ENCODE measurements at places on chromosomes 3 and 15.

DNA sequence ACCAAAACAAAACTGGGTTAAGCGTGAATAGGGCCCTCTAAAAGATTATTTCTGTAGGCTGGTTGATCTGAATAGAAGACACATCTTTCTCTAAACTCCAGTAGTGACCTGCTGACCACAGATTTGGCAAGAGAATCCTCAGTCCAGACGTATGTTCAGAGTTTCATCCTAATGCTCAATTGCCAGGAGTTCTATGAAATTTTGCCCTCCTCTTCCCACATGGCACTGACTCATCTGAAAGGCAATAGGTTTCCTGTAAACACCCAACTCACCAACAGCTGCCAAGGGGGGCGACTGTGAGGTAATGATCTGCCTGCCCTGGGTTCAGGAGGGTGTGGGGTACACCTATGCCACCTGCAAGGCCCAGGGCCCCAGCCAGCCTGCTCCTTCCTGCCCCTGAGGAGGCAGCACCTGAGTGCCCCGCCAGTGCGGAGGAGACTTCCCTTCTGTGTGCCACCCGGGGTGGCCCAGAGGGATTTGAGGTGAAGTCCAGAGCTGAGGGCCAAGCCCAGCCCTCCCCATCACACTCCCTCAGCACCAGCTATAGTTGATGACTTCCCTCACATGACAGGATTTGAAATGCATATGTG, 8.4 kb upstream of the PLA2G4D start:
- no peak for DNase-seq

GRCh38 chr3:193701953-193702635, 109.1 kb downstream of the OPA1 start:
- DNase-seq = no peak

GRCh38 chr15:74869726-74870407, 3.3 kb downstream of the SCAMP2 start:
- no peak for DNase-seq

DNA sequence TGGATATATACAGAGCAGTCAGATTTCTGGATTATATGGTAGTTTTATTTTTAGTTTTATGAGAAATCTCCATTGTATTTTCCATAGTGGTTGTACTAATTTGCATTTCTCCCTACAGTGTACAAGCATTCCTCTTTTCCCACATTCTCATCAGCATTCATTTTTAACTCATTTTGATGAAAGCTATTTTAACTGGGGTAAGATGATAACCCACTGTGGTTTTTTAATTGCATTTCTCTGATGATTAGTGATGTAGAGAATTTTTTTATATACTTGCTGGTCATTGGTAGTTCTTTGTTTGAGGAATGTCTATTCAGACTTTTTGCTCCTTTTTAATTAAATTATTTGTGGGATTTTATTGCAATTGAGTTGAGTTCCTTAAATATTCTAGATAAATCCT, 903.6 kb downstream of the DIPK2A start:
- no peak for DNase-seq

GRCh38 chr3:180059356-180059755, 22.6 kb upstream of the PEX5L start:
- no peak for DNase-seq

DNA sequence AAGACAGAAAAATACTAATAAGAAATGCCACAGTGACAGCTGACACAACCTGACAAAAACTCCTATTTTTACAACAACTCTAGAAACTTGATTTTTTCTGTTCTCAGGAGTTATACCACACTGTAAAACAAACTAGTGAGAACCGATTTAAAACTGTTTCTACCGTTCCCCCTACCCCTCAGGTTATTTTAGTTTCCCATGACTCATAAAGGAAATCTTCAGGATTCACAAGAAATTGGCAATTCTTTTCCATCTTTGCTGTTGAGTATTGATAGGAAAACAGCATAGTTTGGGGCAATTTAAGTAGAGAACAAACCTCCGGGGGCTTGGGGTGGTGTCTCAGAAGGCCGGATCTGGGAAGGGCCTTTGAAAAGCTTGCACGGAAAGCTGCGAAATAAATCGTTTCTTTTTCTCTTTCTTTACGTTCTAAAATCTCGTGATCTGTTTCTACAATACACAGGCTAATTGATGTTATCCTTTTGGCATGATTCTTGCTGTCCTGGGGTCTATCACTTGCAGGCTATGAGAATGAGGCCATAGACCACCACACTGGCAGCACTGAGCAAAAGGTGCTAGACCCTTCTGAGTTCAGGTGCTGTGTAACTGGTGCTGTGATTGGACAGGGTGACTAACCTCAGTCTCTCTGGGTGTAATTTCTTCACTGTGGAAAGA, 89.3 kb downstream of the LPP start:
- no peak for DNase-seq

- DNase-seq = no peak
Measured at GRCh38 chr3:100586832-100587231, 22.6 kb upstream of the ADGRG7 start.

DNA sequence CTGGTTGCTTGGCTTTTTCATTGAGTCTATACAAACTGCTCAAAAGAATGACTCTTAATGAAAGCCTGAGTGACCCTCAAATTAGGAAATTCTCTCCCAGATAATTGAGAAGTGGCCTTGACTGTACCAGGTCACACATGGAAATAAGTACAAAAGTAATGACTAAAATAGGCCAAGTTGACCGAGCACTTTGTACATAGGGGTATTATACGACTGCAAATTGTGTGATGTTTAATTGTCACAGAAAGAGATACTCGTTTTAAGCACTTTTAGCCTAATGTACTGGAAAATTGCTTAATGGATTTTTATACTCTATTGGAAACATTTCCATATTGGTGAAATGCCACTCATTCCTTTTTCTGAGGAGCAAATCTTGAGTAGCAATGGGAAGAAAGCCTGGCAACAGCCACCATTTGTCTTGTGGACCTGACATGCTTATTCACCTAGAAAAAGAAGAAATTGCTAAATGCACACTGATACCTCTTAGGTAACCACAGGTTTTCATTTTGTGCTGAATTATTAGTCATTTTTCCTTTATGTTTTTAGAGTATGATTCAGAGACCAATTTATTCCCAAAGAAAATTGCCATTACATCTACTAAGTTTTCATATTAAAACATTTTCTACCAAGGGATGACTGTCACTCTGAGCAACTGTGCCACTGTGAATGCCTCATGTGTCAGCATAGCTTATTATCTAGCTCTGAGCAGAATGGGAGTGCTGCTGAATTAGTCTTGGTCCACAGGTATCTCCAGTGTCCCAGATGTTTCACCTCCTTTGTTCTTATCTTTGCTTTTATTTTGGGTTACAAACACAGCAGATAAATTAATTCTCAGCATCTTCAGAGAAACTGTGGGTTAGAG, 8.9 kb upstream of the PXK start:
- DNase-seq = no peak

DNA sequence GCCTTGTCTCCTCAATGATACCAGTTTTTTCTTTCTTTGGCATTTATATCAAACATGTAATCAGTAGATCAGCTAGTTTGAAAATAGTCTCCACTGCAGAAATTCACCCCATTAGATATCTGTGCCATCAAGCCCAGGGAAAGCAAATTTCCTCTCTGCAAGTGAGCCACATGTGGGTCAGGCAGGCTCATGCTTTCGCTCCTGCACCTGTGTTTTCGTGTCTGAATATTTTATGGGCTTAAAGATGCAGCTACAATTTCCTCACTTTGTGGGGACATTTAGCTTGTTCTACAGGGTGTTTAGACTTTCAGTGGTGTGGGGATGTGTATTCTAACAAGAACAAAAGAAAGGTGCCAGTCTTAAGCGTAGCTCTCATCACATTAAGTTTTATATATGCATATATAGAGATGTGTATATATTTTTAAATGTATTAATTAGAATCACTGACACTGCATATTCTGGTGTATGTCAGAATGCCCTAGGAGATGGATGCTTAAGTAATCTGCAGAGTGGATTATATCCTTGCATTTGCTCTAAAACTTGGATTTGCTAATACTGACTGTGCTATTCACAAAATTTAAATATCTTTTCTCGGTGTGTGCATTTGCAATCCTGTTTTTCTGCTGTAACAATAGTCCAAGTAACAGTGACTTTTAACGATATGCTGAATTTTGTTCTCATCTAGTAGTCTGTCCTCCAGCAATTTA, 372.6 kb downstream of the PTPRG start:
- DNase-seq = no peak

DNA sequence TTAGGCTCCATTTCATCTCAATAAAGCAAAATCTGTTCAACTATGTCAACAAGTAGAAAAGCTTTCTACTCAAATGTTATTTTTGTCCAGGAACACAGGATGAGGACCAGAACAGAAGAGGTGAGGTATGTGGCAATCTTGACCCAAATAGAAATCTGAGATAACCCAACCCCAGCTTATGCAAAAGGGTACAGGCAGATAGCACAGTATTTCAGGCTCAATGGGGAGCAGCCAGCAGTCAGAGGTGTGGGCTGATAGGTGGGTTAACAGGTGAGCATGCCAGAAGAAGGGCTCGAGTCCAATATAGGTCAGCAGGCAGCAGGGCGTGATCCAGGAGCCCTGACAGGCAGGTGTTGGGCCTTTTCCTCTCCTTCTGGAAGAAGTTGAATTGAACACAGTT, 281.2 kb upstream of the NR2F2 start:
- DNase-seq = no peak

GRCh38 chr15:92661069-92661468, 5.5 kb upstream of the FAM174B start:
- DNase-seq = no peak
